Astrocyte of the hippocampus (primary cell): ENCODE measurements at places on chromosomes 6 and 20.

- no peak for DNase-seq
These were observed 378.5 kb upstream of the TSHZ2 start for GRCh38 chr20:52593654-52594053.

GRCh38 chr6:16452348-16452747, 214.0 kb downstream of the GMPR start:
- DNase-seq, result no peak

DNA sequence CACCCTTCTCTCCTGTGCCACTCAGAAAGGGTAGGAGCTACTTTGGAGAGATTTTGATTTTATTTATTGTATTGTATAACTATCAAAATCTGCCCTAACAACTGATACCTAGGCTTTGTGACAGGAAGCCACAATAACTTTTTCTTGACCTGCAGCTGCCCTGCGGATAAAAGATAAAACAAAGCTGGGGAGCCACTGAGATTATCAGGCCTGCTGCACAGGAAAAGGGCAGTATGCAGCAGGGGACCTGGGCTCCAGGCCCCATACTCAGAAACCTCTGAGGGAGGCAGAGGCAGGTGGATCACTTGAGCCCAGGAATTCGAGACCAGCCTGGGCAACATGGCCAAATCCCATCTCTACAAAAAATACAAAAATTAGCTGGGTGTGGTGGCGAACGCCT, 980 bp upstream of the SNX21 start:
- no peak for DNase-seq

GRCh38 chr20:34709831-34710567, 5.9 kb downstream of the TP53INP2 start:
- peak; percentile 63 for DNase-seq

DNA sequence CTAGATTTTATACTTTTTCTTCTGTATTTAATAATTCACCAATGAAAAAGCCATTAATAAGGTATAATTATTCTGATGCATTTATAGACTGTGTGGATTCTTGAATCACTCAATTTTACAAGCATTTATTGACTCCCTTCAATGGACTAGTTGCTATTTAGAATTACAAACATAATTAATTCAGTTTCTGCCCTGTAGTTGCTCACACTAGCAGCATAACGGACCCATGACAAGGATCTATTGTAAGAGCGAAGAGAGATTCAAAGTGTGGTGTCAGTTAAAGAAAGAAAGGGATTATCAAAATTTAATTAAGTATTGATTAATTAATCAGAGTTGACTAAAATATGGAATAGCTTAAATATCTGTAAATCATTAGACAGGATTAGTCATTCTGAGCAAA, 602.6 kb upstream of the PTCHD4 start:
- no peak for DNase-seq

DNA sequence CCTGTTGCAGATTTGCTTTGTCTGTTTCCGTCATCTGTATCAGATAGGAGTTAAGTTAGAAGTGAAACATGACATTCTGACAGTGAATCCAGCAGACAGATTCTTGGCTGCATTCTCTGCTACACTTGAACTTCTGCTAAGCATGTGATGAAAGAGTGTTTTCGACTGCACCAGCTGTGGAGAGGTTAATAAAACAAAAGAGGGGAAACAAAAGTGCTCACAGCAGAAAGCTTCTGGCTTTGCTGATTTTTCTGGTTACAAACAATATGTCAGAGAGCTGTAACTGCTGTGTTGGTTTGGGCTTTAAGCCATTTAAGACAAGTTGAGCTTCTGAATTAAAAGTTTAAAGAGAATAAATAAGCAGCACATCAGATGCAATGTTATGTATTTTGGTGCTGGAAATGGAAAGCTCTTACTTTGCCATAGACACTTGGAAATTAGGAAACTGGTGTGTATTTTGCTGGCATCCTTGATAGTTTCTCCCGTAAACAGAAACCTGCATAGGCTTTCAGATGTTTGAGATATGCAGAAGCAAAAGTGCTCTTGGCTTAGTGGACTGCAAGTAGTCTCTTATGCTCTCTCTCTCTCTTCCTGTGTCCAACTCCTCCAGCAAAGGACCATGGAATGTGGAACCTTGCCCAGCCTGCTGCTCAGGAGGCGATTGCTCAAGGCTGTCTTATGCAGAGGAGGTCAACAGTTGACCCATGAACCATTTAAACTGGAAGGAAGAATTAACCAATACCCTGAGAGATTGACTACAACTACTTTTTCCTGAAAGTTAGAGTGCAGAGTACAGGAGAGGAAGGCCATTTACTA, 104.9 kb downstream of the RPS12 start:
- peak; percentile 88 for DNase-seq

GRCh38 chr6:26536571-26537159, 1.5 kb upstream of the HMGN4 start:
- DNase-seq, result peak; percentile 73

- DNase-seq, result no peak
These were observed 58.2 kb upstream of the TNFAIP3 start for GRCh38 chr6:137808836-137809315.

DNA sequence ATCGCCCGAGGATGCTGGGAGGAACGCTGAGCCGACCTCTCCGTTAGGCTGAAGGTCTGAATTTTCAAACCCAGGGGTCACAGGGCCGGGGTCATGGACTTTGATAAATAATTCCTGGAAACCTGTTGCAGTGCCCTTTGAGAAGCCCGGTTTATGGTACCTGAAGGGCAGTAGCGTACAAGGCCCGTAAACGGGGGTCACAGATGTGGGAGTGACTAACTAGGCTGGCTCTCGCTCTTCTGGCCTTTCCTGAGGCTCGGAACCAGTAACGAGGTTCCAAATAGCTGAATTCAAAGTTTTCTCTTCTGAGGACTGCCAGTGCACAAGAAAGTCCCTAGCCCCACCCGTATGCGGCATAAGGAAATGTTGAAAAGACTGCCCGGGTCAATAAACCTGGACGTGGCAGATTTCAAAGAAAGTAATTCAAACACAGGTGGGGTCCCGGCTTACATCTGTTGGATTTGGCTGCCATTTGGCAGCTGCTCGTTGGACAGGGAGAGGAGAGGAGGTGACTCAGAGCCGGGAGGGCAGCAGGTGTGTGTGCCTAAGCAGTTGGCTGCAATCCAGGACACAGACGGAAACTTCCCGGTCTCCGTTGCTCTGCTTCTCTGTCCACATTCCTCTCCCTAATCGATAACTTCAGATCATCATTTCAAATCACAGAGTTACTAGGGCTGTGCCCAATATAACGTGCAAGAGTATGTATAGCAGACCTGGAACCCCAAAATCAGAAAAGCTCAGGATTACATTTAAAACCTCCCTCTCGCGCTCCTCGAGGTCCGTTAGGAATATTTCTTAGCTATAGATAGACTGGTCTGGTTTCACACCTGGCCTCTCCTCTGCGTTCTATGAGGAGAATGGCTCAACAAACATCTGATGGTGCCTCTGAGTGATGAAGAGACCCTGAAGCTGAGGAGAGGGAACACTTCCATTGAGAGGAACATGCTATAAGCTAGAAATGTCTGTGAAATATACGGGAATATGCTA, 765 bp upstream of the GMDS start:
- DNase-seq, result peak; percentile 64

- DNase-seq, result no peak
These were observed 12.2 kb downstream of the REPS1 start for GRCh38 chr6:138975815-138976214.

DNA sequence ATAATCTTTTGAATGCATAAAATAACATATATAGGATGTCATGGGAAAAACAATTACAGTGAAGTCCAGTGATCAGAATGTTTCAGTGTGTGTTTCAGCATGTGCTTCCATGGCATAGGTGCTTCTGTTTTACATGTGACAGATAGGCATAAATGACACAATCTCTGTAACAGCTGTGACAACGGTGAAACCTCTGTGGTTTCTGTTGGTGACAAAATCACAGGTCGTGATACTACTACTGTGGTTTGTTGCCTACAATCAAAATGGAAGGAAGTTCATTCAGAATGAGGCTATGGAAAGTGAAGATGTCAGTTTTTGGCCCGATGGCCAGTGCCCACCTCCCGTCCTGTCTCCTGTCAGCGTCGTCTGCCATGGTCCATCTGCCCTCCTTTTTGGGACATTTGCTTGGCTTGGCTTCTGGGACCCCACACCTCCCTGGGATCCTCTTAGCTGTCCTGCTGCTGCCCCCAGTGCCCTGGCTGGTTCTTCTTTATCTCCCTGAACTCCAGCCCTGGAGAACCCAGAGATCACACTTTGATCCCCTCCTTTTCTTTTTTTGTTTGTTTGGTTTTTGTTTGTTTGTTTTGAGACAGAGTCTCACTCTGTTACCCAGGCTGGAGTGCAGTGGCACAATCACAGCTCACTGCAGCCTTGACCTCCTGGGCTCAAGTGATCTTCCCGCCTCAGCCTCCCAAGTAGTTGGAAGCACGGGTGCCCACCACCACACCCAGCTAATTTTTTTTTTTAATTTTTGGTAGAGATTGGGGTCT, 79.3 kb upstream of the NAA20 start:
- DNase-seq, result no peak

DNA sequence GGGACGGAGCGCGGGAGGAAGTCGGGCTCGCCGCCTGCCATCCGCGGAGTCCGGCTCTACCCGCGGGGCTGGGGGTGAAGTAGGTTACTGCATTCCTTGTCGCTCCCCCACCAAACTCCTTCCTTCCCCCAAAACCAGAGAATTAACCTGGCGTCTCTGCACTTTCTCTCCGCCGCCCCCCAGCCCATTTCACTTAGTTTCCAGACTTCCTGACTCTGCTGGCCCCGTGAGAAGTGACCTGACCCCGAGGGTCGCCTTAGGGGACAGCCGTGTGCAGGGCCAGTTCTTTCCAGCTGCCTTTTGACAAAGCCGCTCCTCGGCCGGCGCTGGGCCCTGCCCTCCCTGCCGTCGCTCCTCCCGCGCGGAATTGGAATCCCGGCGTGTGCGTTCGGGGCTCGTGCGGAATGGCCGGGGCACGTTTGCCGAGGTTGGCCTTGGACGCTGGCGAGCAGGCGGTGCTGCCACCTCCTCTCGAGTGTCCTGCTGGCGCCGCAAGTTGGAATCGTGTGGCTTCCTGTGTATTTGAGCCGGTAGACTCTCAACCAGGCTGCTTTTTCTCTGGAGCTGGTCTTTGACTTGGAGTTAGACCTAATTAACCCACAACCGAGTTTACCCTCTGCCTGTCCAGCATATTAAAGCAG, 650 bp downstream of the DCBLD1 start:
- peak; percentile 79 for DNase-seq

DNA sequence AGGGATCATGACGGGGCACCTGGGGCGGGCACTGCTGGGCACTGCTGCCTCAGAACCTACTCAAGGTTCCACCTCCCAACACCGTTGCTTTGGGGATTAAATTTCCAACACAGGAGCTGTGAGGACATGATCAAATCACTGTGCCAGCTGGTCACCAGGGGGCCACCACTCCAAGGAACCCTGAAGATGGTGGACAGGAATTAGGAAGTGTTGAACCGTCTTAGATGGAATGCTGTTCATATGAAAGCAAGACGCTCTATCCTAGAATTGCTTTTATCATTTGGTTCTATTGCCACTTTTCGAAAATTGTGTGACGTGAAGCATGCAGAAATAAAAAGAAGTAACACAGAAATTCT, 140.3 kb downstream of the DLL1 start:
- DNase-seq, result no peak

GRCh38 chr6:33343953-33344611, 26.5 kb upstream of the ZBTB22 start:
- DNase-seq, result no peak

DNA sequence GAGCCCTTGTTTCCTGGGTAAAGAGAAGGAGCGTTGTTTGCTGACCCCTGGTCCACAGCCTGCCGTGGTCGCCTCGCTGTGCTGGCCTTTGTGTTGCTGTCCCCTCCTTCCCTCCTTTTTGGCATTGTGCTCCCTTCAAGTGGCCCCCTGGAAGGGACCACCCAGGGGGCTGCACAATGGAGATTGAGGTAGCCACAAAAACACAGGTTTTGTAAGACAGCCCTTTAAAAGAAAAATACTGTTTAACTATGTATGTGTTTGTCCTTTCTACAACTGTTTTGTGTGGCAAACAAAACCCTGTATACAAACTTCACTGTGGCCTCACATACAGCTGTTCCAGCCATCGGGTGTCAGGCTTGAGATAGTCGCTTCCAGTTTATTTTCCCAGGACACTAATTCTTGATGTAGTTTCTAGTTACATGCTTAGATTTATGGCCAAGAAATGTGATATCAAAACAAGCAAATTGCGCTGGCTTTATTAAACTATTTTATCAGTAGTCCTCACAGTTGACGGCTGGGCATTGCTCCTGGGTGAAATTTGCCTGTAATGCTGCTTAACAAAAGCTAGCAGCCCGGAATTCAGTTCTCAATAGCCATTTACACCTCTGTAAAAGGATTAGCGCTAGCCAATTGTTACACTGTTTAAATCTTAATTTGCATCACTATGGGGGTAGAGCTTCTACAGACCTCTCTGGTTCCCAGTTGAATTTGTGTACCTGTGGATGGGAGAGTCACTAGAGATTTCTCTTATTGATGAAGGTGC, 64.1 kb downstream of the KIZ start:
- peak; percentile 22 for DNase-seq

- no peak for DNase-seq
These were observed 578 bp upstream of the RBBP9 start for GRCh38 chr20:18497603-18498002.

DNA sequence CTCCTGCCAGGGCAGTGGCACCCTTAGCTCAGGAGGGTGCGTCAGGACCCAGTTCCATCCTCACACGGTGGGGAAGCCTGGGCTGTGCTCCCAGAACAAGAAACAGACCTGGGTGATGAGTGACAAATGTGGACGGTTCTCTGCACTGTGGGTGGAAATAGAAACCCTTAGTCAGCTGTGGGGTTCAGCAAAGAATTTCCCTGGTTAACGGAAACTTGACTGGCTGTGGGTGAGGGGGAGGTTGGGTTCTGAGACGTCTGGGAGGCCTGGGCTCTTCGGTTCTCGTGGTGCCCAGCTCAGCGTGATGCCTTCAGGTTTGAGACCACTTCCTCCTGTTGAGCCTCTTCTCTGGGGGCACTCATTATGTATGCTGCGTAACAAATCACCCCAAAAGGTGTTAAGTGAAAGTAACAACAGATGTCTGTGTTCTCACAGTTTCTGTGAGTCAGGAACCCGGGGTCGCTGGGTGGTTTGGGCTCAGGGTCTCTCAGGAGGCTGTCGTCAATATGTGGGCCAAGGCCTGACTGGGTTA, 53.1 kb upstream of the FAM83D start:
- DNase-seq, result no peak

DNA sequence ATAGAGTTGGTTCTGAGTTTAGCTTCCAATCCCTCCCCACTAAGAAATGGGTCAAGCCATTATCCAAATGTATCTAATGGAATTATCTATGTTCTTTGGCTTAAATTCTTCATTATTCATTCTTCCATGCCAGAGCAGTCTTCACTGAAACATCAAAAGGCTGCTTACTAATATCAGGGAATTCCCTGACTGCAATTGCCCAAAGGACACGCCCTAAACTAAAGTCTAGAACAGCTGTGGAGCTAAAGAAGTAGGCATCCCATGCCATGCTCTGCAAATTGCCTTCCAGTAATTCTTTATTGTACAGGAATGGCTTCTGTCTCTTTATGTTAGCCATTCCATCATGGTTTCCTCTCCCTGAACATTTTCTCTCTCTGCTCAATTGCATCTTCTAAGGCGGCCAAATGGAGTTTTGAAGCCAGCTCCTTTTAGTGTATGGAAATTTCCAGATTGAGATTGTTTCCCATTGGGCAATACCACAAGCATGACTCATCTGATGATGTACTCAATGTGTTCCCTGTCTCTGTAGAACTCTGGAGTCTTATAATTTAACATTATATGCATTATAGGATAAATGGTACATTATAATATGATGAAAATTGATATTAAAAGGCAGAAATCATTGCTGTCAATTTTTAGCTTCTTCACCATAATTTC, 28.8 kb upstream of the TSHZ2 start:
- DNase-seq, result peak; percentile 46
